ENCODE measurements at places on chromosomes 7 and 10.
A peak's percentile ranks its signal among the peaks of the same experiment; 100 is the strongest.

DNA sequence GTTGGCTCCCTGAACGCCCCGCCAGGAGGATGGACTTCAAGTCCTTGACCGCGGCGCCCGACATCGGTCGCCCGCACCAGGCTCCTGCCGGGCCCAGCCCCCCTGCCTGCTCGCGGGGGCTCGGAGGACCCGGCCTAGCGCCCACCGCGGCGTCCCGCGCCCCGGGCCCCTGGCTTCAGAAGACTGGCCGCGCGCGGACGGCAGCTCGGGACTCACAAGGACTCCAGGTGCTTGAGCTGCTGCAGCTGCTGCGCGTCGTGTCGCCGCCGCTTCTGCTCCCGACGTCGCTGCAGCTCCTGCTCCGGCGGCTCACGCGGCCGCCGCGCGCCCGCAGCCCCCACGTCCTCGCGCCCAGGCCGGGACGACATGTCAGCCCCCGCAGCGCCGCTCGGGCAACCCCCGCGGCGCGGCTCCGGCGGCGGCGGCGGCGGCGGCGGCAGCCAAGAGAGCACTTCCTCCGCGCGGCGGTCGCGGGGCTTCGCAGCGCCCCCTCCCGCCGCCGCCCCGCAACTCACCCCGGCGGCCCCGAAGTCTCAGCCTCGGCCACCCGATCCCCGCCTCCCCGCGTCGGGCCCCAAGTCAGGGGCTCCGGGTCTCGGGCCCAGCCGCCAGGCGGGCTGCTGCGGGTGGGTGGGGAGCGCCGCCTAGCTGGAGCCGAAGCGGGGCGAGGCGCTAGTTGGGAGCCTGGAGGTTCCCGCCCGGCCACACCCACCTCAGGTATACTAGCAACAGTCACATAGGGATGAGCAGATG, at the start of gene RP9:
RP9 (minus strand) TSS at position 400 of the 753 bp plus-strand sequence; CDS start at position 368, 32 bp downstream.
- peak; percentile 25 for DNase-seq

GRCh38 chr10:94546049-94546900, 687 bp downstream of the HELLS start:
- DNase-seq = peak; percentile 27

DNA sequence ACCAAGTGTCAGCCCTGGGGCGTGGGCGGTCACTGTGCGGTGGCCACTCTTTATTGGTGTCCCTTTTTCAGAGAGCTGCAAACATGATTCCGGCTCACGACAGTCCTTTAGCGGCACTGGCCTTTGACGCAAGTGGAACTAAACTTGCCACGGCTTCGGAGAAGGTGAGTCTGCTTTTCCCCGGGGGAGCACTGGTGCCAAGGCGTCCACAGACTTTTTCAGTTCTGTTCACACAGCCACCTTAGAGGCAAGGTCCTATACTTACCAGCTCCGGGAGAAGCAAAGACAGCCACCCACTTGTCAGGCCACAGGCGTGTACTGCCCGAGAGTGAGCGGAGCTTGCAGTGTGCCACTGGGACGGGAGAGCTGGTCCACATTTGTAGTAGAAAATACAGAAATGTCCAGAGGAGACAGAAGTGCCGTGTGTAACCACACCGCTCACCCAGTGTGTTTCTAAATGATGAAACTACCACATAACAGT, 27.9 kb downstream of the WIPI2 start:
- DNase-seq = no peak

- DNase-seq = peak; percentile 88
Measured at GRCh38 chr10:102627736-102628293, 16.5 kb upstream of the TRIM8 start.

DNA sequence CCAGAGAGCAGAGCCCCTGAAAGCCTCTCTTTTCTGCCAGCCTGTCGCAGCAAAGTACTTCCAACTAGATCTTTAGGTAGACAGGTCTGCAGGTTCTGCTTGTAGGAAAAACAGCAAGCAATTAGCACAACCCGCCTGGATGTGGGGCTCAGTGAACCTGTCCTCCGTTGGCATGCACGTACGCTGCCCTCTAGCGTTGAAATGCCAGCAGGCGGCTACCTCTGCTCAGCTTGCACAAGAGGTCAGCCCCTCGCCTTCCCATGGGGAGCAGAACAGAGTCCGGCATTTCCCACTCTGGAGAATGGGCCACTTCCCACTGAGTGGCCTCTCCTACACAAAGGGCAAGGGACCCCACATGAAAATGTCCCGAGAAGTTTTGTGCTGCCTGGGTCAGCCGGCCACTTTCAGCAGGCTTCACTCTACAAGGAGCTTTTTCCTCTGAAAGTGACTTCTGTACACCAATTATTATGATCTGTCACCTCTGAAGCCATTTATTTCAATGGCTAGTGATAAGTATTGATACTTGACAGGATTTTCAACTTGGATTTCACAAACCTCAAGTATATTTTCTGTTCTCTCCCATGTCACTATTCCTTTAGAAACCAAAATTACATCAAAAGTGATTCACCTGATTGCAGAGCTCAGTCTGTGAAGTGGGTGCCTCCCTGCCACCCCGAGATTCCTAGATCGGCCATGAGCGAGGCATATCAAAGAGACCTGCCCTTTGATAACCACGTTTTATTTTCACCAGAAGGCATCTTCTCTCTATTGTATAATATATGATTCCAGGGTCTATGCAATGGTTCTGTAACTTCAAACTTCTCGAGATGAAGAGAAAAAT, 56.7 kb downstream of the JCAD start:
- DNase-seq = peak; percentile 84

- DNase-seq = peak; percentile 70
Measured at GRCh38 chr10:17768957-17769356, 17.0 kb downstream of the TMEM236 start.

DNA sequence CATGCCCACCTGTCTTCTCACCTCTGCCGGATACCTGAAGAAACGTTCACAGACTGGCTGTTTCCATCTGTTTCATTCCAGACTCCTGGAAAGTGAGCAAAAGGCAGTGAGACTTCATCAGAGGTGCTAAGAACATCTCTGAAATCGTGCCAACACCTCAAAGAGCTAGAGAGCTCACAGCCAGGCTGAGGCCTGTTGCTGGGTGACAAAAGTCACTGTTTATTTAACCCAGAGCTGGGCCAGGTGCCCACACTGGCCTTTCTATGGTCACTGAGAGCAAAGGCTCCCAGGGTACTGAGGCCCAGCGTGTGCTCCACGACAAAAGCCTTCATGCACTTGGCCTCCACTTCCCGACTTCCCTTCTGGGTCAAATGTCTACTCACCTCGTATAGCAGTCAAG, 3.7 kb upstream of the NANOS1 start:
- DNase-seq = peak; percentile 15

DNA sequence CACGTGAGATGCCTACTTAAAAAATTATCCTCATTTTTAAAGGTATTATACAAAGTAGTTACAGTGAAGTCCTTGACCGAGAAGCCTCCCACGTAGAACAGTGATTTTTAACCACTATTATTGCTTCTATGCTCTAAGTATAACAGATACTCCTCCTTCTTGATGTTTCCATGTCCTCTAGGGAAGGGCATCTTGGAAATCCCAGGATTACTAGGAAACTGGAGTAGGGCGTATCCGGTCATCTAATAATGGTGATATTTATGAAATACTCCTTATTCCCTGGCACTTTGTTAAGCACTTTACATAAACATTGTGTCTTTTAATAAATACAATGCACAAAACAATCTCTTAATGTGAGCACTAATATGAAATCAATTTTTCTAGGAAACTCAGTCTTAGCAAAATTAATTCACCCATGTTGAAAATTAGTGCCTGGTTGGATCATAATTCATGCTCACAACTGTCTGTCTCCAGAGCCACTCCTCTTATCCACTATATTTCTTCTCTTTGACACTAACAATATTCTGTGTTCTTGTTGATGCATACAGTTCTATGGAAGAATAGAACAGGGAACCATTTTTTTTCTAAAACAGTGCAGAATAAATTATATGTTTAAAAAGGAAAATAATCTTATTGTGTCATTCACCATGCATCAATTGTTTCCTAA, 128.6 kb upstream of the SEMA3E start:
- no peak for DNase-seq

DNA sequence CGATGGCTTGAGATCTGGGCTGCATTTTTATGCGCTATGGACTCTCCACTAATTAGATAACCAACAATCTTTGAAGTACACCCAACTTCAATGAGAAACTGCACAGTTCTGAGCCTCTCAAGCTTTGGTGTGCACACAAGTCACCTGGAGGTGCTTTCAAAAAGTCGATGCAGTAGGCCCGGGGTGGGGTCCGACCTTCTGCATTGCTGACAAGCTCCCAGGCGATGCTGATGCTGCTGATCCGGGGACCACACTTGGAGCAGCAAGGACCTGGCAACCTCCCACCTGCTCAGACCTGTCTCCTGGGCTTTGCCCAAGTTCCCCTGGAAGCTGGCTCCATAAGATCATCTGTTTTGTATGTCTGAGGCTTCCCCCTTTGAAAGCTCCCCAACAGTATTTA, 10.7 kb downstream of the KIAA1549 start:
- DNase-seq = no peak

DNA sequence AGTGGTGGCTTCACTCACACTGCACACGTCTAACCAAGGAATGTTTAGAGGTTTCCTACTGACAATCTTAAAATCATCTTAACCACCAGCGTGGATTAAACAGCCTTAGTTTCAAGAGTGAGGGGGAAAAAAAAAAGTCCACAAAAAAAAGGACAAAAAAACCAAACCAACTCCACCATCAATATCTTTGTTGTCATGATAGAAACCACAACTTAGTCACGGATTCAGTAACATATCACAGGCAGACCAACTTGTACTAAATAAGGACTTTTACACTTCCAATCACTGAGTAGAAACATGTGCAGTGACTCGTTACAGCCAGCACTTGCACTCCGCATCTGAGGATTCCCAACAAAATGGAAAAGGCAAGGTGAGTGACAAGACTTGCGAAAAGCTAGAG, 46.5 kb downstream of the FAM171A1 start:
- DNase-seq = no peak

GRCh38 chr7:99199226-99199625, 8.7 kb downstream of the KPNA7 start:
- no peak for DNase-seq

DNA sequence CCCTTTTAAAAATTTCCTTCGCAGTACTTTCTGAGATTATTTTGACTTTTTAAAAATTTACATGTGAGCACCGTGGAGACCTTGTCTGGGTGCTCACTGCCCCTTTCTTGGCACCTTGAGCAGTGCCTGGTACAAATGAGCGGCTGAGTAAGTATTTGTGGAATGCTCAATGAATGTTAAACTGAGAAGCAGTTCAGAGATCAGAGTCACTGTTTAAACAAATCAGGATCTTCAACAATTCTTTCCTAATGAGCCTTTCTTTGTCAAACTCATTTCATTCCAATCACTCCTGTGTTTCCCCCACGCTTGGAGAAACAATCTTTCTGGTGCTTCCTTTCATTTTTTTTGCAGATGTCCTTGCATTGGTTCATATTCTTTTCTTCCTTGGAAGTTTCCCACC, 611.3 kb upstream of the GALNT17 start:
- peak; percentile 9 for DNase-seq

- DNase-seq = peak; percentile 25
Measured at GRCh38 chr7:48140001-48140681, 31.1 kb upstream of the ABCA13 start.

DNA sequence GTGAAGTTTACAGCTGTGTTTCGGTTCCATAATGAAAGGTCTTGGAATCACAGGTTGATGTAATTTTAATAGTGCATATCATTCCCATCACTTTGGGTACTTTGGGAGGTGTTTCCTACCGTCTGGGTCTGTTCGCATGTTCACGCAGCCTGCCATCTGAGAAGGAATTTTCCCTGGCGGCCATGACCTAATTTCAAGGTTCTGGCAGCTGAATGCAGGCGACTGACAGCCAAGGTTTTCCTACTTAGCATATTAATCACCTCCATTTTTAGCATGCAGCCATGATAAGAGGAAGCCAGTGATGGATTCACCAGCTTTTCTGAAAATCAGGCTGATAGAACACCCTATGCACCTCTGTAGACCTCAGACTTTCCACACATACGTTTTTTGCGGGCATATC, 319.1 kb upstream of the TMEM229A start:
- DNase-seq = no peak

DNA sequence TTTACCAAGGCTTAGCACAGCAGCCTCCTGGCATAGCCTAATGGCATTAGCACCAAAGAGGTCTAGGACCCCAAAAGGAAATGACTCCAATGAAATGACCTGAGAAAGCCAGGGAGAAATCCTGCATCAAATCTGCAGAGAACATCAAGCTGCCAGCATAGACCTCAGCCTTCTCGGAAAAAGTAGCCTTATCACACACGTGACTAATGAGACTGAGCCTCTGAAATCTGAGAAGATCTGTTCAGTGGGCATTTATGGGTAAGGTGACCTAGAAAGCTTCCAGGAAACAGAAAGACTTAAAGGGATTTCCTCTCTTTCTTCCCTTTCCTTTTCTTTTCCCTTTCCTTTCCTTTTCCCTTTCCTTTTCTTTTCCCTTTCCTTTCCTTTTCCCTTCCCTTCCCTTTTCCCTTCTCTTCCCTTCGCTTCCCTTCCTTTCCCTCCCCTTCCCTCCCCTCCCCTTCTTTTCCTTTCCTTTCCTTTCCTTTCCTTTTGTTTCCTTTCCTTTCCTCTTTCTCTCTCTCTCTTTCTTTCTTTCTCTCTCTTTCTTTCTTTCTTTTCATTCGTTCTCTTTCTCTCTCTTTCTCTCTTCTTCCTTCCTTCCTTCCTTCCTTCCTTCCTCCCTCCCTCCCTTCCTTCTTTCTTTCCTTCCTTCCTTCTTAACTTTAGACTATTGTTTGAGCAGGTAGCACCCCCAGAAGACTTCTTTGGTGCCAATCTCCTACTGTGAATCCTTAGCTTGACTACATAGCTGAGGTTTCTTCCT, 23.1 kb upstream of the PTTG1IP2 start:
- DNase-seq = no peak

Measured in fibroblast of the aortic adventitia (primary cell).